ENCODE measurements at places on chromosomes 7 and 10. TPM values are rescaled to one million over a fixed set of nuclear protein-coding genes. Genes with fewer than 3 reads are reported as not detected.

GRCh38 chr7:30168835-30169573 lies 34.2 kb downstream of the MTURN start:
- no peak for DNase-seq

DNA sequence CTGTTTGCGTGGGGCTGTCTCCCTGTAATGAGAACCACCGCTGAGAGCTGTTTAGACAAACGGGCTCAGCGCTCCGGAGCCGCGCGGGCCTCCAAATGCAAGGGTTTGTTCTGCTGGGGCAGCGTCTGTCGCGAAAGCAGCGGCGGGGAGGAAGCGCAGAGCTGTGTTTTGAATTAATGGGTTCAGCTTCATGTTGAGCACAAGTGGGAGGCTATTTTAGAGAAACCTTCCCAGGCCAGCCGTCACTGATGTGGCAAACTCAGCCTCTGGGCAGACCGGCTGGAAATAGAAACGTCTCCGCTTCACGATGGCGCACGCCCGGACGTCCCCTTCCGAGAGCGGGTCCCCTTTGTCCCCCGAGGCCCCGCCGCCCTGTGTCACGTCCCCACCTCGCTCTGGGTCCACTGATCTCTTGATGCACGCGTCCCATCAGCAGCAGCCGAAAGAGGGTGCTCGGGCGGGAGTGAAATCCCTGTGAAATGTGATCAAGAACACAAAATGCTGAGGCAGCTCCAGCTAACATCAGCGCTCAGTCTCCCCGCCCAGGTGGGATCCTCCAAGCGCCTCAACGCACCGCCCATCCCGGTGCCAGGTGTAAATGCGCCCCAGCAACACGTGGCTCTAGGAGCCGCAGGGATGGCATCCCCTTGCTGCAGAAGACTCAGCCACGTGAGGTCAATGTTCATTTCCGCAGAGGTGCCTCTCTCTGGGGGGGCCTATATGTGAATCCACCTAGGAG lies 44.9 kb downstream of the BAMBI start:
- DNase-seq, result peak; percentile 36

DNA sequence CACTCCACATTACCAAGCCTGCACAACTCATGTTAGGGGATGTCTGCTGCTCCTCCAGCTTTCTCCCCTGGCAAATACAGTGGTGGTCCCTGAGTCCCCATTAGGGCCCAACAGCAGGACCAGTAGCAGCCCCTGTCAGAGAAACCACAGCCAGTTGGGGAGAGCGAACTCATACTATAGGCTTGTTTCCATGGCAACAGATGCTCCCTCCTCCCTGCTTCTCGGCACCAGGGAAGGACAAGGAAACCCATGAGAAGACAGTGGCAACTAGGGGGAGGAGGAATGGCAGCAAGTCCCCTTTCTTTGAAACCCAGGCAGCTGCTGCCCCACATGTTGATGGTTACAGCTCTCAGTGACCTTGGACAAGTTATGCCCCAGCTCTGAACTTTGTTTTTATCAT lies 326.4 kb downstream of the KCNMA1 start:
- DNase-seq, result no peak

DNA sequence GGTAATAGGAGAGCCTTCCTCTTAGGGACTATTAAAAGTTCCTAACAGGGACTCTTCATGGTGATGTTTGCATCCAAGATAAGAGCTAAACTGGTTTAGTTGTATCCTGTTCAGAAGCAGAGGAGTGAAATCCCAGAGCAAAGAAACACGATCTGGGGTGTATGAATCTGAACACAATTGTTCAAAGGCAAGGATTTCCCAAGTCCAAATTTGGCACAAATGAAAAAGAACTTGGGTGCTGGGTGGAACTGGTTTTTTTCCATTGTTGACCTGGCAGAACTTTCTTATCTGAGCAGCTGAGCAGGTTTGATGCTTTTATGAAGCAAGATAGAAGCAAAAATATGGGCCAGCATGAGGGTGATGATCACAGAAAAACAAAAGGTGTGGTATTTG lies 6.0 kb downstream of the AGFG2 start:
- no peak for DNase-seq

GRCh38 chr7:114953724-114954123 lies 31.8 kb downstream of the MDFIC start:
- DNase-seq, result no peak

DNA sequence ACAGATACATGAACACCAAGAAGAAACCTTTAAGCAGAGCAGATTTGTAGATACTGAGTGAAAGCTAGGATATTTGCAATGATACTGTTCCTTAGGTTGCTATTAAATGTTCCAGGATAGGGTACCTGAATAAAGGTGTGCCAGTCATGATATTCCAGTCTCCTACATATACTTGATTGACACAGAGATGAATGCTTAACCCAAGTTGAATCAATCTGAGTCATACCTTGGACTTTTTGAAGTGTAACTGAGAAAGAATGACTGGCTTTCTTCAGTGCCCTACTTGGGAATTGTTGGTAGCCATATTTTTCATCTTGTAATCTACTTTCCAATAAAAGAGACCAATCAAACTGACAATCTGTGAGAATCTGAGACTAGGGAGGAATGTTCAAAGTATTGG lies 805.7 kb upstream of the GHITM start:
- no peak for DNase-seq

The RHOBTB1 gene
- total RNA-seq, result 16.6 TPM

All from left ventricle myocardium inferior (tissue), 1 donor.